CD4-positive, alpha-beta T cell treated with Interleukin-12 subunit alpha and Interleukin-12 subunit beta, for 1 hour (primary cell): ENCODE measurements at places on chromosomes 11 and 22.

- DNase-seq = no peak
Measured at GRCh38 chr11:78851878-78852586, 277.4 kb upstream of the NARS2 start.

- DNase-seq = no peak
Measured at GRCh38 chr11:122192634-122193255, 76.7 kb upstream of the BLID start.

DNA sequence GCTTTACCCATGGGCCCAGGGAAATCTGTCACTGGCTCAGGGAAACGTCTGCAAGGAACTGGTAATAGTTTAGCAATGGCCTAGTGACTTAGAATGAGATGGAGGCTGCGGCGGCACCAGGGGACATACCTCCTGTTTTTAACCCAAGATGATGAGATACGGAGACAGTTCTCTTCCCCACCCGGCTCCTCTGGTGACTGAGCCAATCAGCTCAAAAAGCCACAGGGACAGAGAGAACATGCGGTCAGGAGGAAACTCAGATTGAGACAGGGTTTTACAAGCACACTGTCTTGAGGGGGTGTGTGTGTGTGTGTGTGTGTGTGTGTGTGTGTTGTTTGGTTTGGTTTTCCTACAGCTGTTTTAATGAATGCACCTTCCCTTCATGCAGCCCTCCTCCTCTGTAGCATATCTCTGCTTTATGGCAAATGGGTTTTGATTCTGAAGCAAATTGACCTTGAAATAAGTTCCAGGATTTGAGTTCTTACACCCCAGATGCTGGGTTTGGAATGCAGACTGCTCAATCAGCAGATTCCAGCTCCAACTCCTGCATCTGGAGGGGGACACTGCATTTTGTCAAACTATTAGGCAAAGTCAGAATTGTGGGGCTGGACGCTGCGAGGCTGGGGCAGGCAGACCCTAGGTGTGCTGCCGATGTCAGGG lies 246.2 kb downstream of the NTM start:
- DNase-seq = no peak

GRCh38 chr11:35168671-35169070 lies 29.7 kb downstream of the CD44 start:
- DNase-seq = no peak

GRCh38 chr11:106988151-106989077 lies 29.9 kb downstream of the GUCY1A2 start:
- DNase-seq = no peak
